RKO (cell line): ENCODE measurements at places on chromosomes 2 and 18.

GRCh38 chr18:76721207-76721996 is 101.0 kb upstream of the ZNF236 start:
- DNase-seq = no peak

DNA sequence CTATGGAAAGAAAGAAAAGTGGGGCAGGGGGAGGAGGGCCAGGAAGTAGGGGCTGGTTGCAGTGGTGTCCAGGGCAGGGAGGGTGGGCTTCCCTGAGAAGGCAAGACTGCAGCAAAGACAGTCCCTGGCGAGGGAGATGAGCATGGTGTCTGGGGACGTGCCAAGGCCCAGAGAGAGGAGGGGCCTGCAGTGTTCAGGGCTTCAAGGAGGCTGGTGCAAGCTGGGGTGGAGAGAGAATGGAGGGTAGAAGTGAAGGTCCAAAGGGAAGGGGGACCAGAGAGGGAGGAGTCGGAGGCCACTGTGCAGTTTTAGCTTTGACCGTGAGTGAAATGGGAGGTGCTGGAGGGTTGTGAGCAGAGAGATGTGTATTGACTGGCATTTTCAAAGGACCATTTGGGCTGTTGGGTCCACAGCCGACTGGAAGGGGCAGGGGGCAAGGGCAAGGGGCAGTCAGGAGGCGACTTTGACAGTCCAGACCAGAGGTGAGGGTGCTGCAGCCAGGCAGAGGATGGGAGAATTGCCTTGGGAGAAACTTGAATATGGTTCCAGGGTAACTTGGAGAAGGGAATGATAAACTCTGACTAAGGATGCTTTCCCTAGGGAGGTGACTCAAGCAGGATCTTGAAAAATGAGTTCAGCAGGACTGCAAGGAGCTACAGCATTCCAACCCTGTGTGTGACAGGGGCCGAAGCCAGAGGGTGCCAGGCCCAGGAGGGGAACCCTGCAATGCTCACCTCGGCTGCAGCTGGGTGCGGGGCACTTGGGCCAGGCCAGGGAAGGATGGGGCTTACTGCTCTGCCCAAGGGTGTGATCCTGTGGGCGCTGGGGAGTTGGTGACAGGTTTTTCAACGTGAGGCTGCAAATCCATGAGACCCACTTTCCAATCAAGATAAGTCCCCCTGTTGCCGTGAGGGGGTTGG is 177.1 kb upstream of the HAAO start:
- peak; percentile 54 for DNase-seq

- peak; percentile 48 for DNase-seq
These were observed 66.2 kb downstream of the MDH1 start for GRCh38 chr2:63654959-63655358.

DNA sequence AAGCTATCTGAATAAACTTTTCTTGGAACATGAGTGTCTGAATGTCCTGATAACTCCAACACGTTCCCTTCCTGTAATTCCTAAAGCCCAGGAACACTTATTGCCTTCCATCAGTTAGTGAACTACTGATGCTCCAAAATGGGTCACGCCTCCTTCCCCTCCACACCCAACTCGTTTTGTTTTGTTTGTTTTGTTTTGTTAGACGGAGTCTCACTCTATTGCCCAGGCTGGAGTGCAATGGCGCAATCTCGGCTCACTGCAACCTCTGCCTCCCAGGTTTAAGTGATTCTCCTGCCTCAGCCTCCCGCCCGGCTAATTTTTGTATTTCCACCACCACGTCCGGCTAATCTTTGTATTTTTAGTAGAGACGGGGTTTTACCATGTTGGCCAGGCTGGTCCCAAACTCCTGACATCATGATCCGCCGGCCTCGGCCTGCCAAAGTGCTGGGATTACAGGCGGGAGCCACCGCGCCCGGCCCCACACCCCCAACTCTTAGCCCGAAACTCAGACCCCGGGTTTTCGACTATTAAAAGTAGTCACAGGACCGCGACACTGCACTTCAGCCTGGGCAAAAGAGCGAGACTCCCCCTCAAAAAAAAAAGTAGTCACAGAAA is 774 bp downstream of the IER3IP1 start:
- no peak for DNase-seq

DNA sequence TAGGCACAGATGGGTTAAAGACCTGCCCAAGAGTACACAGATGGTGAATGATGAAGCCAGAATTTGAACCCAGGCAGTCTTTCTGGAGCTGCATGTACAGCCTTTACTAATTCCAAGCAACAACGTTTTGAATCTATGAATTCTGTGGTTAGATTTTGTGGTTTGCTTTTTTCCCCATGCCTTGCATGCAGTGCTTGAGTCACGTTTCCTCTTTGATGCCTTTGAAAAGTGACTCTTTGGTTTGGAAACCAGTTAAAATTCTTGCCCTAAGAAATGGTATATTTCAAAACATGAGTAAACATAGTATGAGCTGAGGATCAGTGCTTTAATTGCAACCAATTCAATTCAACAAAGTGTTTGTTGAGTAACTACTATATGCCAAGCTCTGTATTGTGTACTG is 48.2 kb upstream of the PPM1B start:
- DNase-seq = peak; percentile 21

GRCh38 chr2:164766216-164766953 is 75.2 kb downstream of the COBLL1 start:
- DNase-seq = no peak

GRCh38 chr2:128302011-128302743 is 16.5 kb downstream of the HS6ST1 start:
- no peak for DNase-seq

- DNase-seq = no peak
These were observed 59.9 kb downstream of the INO80C start for GRCh38 chr18:35437836-35438235.

DNA sequence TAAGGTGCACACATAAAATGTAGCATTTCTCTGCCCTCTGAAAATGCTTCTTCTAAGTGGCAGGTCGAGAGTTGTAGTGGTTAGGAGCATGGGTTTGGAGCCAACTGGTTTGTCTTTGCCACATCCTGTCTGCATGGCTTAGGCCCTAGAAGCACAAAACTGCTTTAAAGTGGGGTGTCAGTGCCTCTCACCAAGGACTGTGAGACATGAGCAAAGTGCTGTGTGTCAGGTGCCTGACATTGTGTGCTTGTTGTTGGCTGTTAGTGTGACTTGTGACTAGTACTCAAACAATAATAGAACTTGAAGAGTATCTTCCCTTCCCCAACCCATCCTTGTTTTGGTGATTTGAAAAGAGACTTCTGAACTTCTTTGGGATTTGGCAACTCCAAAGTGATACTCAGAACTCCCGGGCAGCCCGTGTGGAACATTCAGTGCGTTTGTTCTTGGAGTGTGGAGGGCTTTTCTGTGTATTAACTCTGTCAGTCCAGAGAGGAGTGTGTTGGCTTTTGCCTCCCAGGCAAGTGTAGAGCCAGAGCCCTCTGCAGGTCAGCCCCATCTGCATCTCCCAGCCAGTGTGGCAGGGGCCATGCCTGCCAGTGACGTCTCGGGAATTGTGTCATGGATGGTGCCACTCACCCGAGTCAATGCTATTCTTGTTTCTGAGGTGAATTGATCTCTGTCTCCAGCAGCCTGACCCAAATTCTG is 5.0 kb downstream of the MGAT5 start:
- no peak for DNase-seq

GRCh38 chr2:129458006-129458405 is 521.5 kb upstream of the RAB6C start:
- DNase-seq = no peak

GRCh38 chr2:219386532-219387280 is 1.0 kb downstream of the DNPEP start:
- DNase-seq = peak; percentile 16

- peak; percentile 67 for DNase-seq
These were observed 474.6 kb downstream of the EPHA4 start for GRCh38 chr2:221097568-221097915.

GRCh38 chr2:166932032-166932431 is 43.8 kb downstream of the XIRP2 start:
- DNase-seq = no peak

GRCh38 chr2:37589298-37589697 is 82.1 kb downstream of the CDC42EP3 start:
- no peak for DNase-seq

DNA sequence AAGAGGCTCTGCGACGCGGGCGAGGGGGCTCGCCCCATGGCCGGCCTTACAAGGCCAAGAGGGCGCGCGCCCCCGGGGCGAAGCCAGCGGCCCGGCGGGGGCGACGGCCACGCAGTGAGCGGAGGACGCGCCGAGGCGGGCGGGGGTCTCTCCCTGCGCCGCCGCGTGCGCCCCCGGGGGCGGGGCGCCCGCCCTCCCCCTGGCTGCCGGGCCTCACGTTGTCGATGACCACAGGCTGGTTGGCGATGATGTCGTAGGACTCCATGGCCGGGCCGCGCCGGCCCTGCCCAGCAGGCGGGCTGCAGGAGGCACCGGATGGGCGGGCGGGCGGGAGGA is 250 bp downstream of the ACTR1B start:
- no peak for DNase-seq

GRCh38 chr2:29459445-29460179 is 344.4 kb downstream of the CLIP4 start:
- DNase-seq = no peak

DNA sequence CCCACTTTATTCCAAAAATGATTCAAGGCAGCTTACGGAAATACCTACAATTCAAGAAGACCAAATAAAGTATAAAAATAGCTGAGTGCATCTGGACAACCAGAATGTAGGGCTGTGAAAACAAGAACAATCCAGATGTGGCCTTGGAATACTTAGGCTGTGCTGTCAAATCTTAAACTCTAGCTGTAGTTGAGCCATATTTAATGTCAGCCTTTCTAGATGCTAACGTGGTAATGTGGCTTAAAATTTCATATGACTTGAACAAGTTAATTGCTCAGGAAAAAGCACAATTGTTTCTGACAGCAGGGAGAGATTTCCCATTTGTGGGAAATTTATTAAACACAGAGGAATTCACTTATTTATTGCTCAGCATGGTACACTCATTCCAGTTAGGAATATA is 14.6 kb upstream of the NAPG start:
- DNase-seq = no peak

- no peak for DNase-seq
These were observed 20.7 kb downstream of the SPTBN1 start for GRCh38 chr2:54476852-54477251.

DNA sequence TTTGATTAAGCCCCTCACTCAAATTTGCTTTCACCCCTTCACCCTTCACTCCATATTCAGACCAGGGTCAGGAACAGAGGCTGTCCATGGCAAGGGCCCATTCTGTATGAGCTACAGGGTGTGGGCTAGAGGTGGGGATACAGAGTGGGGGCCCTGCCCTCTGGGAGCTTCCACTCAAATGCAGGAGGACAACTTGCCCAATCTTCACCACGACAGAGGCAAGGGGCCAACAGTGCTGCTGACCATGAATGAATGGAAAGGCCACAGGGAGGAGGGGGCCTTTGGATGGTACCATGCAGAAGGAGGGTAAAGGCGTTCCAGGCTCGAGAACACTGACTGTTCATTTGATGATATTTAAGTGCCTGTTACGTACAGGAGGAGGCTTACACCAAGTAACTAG is 22.8 kb downstream of the ADRA2B start:
- DNase-seq = no peak

GRCh38 chr2:74927621-74928020 is 30.8 kb upstream of the POLE4 start:
- no peak for DNase-seq

- DNase-seq = peak; percentile 19
These were observed 484.8 kb upstream of the ID2 start for GRCh38 chr2:8197101-8197500.

- DNase-seq = no peak
These were observed 84.4 kb downstream of the CYRIA start for GRCh38 chr2:16581241-16581640.

GRCh38 chr2:71069376-71069775 is 928 bp downstream of the NAGK start:
- DNase-seq = peak; percentile 56

GRCh38 chr2:75324141-75324540 is 124.8 kb upstream of the TACR1 start:
- peak; percentile 26 for DNase-seq

DNA sequence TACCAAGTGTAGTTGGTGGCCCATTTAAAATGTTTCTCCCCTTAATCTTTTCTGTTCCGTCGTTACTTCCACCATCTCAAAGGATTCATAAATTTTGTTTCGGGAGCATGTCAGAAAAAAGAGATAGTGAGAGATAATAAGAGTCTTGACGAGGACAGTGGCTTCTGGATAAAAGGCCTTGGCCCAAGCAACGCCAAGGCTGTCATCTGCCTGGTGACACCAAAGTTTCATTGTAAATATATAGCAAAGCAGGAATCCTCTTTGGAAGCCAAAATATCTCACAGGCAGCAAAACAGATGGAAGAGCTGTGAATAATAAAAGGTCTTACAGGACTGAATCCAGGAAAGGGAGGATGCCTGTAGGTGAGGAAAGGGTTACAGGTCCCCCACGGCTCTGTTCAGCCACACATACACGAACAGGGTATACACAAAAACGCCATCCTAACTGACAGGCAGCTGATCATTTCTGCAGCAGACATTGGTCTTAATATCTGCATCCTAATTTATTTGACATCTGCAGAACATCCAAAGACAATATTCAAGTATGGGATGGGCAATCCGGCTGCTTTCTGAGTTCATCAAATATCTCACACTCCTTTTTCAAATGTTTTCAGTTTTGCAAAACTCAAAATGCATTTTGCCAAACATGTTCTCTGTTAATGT is 382.8 kb downstream of the OSR1 start:
- DNase-seq = no peak

GRCh38 chr2:241577413-241578122 is 19.0 kb downstream of the BOK start:
- DNase-seq = no peak

GRCh38 chr2:151855111-151855510 is 26.9 kb upstream of the ARL5A start:
- no peak for DNase-seq

GRCh38 chr18:58303363-58303762 is 259.3 kb downstream of the NEDD4L start:
- no peak for DNase-seq

DNA sequence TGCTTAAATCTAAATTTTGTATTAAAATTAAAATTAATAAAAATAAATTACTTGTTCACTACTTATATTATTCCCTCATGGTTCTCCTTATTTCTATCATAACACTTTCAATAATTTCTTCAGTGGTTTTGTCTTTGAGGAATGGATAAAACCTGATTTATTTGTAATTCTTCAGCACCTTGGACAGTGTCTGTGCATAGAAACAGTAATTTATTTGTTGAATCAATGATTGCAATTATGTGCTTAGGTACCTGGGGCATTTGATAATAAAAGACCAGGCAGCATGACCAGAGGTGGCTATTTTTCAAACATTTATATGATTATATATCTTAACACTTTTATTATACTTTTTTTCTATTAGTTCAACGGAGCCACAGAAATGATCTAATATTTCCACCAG is 1062.7 kb downstream of the DSC3 start:
- peak; percentile 12 for DNase-seq

- no peak for DNase-seq
These were observed 48.3 kb downstream of the CABLES1 start for GRCh38 chr18:23183411-23184150.

DNA sequence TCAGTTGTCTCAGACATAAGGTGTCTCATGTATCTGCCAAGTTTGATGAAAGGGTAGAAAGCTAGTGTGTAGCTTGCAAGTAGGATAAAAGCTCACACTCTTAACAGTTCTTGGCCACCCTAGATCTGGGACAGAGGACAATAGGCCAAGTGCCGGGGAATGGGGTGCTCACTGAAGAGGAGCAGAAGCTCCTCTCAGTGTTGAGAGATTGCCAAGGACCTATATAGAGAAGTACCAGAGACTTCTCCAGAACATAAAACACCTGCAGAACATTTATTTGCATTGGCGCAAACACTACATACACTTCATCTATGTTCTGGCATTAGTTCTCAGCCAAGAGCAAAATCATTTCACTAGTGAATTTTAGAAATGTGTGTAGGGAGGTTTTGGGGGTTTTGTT is 2.9 kb upstream of the GTF3C3 start:
- no peak for DNase-seq

- peak; percentile 77 for DNase-seq
These were observed 49.2 kb upstream of the UGP2 start for GRCh38 chr2:63792530-63792929.
